ENCODE measurements at places on chromosomes 11 and 22. TPM values are rescaled to one million over a fixed set of nuclear protein-coding genes. Genes with fewer than 3 reads are reported as not detected.

Gene OR4C5
- total RNA-seq = not detected

Gene CAVIN3
- total RNA-seq = 75.5 TPM

Gene UBASH3B
- total RNA-seq = 36.4 TPM

Gene NLRP14
- not detected for total RNA-seq

Gene GTSE1
- 30.9 TPM for total RNA-seq

Gene CD248
- 3.1 TPM for total RNA-seq

Gene POU2F3
- not detected for total RNA-seq

Gene PHF5A
- total RNA-seq = 120 TPM

Gene ANO9
- total RNA-seq = 25.3 TPM

Gene SDF2L1
- total RNA-seq = 71.5 TPM

Gene B3GAT1
- 0.35 TPM for total RNA-seq

Gene RPS13
- total RNA-seq = 1,569 TPM

Gene SMIM35
- total RNA-seq = 0.63 TPM

Gene CDC42EP2
- 0.62 TPM for total RNA-seq

Gene IL17REL
- 0.29 TPM for total RNA-seq

Gene SCGB1A1
- not detected for total RNA-seq

Gene DKK3
- 2.7 TPM for total RNA-seq

Gene POU2AF2
- total RNA-seq = not detected

Gene RELT
- 23.4 TPM for total RNA-seq

Gene PATE4
- not detected for total RNA-seq

Gene NLRP10
- not detected for total RNA-seq

Gene MIOX
- 0.31 TPM for total RNA-seq

Gene TEX54
- not detected for total RNA-seq

Gene PATE2
- total RNA-seq = not detected

Gene NPAS4
- total RNA-seq = not detected

Gene MRGPRF
- total RNA-seq = not detected

Gene SHISAL1
- not detected for total RNA-seq

Gene BIK
- total RNA-seq = 4.1 TPM

Gene NTM
- total RNA-seq = not detected

Gene UBE2L3
- 74.3 TPM for total RNA-seq

Gene KCNQ1OT1
- 0.20 TPM for total RNA-seq

Gene DDIAS
- 23.8 TPM for total RNA-seq

Gene PKDREJ
- not detected for total RNA-seq

Gene SLC7A4
- total RNA-seq = 0.37 TPM

Gene C11orf42
- total RNA-seq = not detected

Gene NEFH
- total RNA-seq = 7.1 TPM

Gene PDGFD
- 0.29 TPM for total RNA-seq

Gene NAALAD2
- total RNA-seq = not detected
